ENCODE measurements at places on chromosomes 4 and X. TPM values are rescaled to one million over a fixed set of nuclear protein-coding genes. Genes with fewer than 3 reads are reported as not detected.

PNMA5 gene
- not detected for total RNA-seq

MAGEC2 gene
- total RNA-seq = not detected

ATP6AP1 gene
- 115 TPM for total RNA-seq

TENM3 gene
- 40.3 TPM for total RNA-seq

XAGE1B gene
- total RNA-seq = not detected

- DNase-seq = no peak
Measured at GRCh38 chr4:113653871-113654270, 107.7 kb downstream of the CAMK2D start.

DNA sequence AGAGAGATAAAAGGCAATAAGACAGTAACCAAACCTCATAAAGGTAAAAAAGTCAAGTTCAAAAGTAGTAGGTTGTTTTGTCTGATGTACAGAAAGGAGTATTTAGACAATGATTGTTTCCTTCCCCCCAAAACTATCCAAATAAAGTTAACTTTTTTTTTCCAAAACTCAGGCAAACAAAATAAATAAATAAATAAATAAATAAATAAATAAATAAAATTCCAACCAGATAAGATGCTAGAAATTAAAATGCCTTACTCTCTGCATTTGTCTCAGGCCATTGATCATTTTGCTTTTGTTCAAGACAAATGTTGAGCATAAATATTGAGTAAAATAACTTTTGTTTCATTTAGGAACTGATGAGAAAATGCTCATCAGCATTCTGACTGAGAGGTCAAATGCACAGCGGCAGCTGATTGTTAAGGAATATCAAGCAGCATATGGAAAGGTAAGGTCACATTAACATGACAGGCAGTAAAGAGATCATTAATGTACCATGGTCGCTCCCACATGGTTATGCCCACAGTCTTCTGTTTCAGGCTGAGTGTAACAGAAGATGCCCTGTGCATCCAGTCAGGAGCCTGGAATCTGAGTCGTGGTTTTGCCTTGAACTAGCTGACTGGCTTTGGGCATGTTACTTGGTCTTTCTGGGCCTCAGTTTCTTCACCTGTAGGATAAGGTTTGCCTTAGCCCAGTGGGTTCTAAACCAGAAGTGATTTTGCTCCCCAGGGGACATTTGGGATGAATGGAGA lies 27.3 kb downstream of the ANXA3 start:
- no peak for DNase-seq

DNA sequence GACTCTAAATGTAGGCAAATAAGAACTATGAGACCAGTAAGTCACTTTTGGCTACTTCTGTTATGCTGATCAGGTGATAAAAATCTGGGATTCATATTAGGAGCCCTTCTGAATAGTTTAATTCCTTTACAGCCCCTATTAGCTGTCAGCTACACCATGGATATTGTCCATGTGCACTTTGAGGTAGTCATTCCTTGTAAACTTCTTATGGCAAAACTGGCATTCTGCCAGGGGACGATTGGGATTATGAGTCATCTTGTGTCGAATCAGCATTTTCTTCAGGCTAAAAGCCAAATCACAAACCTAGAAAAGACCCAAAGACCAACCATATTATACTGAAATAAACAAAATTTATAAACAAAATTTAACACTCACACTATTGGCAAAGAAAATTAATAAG lies 227.6 kb downstream of the PRDM5 start:
- no peak for DNase-seq

- DNase-seq = no peak
Measured at GRCh38 chrX:79159800-79160199, 15.3 kb downstream of the GPR174 start.

All from glomerular endothelial cell (primary cell).